ENCODE measurements at places on chromosomes 2 and 18.

DNA sequence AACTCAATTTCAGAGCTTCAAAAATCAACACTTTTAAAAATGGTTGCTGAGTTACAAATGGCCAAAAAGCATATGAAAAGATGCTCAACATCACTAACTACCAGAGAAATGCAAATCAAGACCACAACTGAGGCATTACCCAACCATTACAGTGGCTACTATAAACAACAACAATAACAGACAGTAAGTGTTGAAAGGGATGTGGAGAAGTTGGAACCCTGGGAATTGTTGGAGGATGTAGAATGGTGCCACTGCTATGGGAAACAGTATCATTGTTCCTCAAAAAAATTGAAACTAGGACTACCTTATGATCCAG is 173.3 kb upstream of the SPRED2 start:
- no peak for DNase-seq

DNA sequence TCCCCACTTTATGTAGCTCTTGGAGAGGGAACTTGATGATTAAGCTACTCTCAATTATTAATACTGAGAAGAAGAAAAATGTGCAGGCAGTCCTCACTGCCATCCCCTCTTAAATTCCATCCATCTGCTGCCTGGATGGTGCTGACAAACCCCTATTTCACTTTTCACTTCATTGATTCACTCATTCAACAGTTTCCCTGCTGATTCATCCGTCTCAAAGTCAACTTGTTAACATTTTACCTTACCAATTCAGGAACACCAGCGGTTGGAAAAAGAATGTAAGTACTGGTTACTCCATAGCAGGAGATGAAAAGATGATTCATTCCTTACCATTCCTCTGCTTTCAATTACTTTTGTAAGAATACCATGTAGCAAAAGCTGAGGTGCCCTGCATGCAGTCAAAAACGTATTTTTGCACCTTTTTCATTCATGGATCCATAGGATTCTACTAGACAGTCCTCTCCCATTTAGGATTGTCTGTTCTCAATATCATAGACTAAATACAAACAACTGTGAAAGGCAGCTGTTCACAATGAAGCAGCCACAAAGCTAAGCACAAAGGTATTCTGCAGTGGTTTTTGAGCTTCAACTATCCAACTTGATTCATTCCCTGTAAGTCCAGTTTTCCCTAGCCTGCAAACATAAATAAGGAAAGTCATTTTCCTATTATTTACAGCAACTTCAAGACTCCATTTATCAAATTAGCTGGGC is 262.0 kb downstream of the MREG start:
- peak; percentile 92 for DNase-seq

DNA sequence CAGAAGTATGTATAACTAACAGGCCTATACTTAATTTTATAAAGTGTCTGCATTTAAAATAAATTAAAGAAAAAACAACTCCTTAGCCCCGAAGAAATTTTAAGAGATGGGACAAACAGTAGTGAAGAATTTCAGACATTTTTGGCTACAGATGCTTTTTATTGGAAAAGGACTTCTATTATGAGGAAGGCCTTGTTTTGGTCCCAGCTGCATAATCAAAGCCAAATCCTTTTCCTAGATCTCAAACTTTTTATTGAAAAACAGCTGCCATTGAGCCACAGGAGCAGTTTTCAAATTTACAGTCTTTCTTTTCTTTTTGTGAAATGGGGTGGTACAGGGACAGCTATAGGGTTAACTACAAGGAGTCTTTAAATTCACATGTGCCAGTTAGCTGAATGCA is 51.3 kb upstream of the SETBP1 start:
- no peak for DNase-seq

- DNase-seq: peak; percentile 9
Measured at GRCh38 chr2:124877141-124877577, 852.1 kb downstream of the CNTNAP5 start.

- DNase-seq: no peak
Measured at GRCh38 chr2:129050101-129050500, 731.4 kb upstream of the HS6ST1 start.

- no peak for DNase-seq
Measured at GRCh38 chr2:44927985-44928482, 13.5 kb upstream of the SIX3 start.

- no peak for DNase-seq
Measured at GRCh38 chr2:133204421-133204820, 363.8 kb downstream of the NCKAP5 start.

DNA sequence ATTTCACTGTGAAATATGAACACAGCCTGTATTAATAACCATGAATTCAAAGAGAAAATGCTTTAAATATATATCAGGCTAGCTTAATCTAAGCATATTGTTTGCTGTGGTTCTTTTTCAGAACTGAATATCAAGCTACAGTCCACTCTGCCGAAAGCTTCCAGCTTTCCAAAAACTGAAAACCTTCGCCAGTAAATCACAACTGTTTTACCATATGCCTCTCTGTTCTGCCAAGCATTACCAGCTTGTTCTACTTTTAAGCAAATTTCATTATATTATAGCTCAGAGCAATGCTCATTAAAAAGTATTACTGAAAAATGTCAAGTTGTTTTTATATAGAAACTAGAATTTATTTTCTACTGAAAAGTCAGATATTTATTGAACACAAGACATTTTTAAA is 277.4 kb downstream of the NRXN1 start:
- no peak for DNase-seq

DNA sequence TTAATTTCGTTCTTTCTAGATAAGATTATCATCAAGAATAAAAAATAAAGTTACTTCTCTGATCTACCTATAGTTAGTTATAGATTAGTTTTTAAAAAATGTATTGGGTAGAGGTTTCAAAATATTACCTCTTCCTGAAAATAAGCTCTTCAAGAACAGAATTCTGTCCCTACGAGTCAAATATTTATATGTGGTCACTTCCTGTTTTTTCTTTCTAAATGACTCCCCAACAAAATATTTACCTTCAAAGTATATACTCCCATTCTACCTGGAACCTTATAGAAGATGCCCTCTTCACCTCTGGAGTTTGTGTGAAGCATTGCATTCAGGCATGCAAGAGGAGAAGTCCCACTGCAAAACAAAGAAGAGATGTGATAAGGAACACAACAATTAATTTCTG is 72.3 kb downstream of the ASXL2 start:
- no peak for DNase-seq

GRCh38 chr18:7877609-7878008 is 310.5 kb downstream of the PTPRM start:
- DNase-seq: peak; percentile 6

GRCh38 chr18:49364821-49365220 is 95.6 kb downstream of the DYM start:
- no peak for DNase-seq

DNA sequence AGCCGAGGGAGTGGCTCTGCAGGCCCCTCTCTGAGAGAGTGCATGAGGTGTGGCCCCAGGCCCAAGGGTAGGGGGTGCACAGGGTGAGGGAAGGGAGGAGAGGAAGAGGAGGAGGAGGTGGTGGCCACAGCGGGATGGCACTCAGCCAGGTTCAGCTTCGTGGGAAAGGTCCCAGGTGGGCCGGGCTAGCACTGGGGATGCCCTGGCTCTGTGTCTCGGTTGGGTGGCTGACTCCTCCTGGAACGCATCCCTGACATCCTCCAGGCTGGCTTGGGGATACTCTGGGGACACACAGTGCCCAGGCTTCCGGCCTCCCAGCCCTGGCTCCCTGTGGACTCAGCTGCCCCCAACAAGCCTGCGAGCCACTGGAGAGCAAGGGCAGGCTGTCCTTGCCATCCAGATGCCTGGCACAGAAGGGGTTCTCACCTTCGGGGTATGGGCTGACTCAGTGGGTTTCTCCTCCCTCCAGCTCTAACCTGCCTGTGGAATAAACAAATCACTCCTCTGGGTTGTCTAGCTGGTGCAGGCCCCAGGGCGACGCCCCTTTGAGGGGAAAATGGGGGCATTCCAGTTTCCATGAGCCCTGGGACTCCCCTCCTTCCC is 582 bp upstream of the ZAP70 start:
- DNase-seq: no peak

DNA sequence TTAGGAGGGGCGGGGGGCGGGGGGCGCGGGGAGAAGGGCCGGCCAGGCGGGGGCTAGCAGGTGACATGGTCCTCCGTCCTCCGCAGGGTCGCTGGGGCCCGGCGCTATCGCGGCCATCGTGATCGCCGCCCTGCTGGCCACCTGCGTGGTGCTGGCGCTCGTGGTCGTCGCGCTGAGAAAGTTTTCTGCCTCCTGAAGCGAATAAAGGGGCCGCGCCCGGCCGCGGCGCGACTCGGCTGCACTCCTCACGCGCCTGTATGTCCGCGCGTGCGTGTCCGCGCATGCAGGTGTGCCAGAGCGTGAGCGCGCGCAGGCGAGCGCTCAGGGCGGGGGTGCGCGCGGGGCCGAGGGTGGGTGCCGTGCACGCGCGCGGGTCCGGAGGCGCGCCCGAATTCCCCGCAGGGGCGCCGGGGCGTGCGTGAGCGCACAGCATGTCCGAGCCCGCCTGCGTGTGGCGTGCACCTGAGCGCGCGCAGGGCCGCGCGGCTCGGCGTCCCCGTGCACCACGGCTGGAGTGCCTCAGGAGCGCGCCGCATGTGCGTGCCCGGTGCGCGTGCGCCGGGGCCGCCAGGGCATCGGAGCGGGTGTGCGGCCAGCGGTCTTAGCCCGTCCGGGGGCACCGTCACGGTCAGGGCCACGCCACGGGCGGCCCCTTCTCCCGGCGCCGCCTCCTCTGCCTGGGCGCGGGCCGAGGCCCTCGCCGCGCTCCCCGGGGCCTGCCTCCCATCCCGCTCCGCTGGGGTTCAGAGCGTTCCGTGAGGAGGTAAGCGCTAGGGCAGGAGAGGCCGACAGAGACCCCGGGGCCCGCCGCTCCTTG is 6.3 kb downstream of the SNORC start:
- DNase-seq: no peak

GRCh38 chr2:185787227-185788145 is 48.9 kb downstream of the FSIP2 start:
- peak; percentile 86 for DNase-seq

DNA sequence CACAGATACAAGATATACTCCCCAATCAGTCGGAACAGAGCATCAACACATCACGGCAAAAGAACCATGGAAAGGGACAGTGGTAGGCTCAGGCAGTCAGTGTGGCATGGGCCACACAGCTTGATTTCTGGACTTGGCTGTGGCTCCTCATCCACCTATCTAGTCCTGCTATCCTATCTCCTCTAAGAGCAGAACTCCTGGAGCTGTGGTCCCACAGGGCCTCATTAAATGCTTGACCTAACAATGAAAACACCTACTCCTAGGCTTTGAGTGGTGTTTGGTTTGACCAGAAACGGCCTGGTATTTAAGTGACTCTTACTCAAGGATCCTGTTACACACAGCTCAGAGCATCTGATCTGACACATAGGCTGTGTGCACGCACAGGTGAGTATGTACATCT is 33.6 kb upstream of the SMAD2 start:
- no peak for DNase-seq

DNA sequence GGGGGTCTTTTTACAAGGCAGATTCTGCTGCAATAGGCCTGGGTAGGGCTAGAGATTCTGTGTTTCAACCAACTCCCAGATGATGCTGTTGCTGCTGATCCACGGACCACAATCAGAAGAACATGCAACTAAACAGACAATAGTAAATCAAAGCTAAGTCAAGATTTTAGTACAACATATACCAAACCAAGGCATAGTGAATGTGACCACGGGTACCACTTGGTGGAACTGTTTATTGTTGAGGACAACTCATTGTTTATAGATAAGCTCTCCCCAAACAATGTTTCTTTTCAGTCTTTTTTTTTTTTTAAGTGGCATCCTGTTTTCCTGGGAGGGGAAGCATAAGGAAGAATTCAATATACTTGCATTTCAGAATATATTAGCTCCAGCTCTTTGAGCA is 36.0 kb upstream of the DARS1 start:
- no peak for DNase-seq

DNA sequence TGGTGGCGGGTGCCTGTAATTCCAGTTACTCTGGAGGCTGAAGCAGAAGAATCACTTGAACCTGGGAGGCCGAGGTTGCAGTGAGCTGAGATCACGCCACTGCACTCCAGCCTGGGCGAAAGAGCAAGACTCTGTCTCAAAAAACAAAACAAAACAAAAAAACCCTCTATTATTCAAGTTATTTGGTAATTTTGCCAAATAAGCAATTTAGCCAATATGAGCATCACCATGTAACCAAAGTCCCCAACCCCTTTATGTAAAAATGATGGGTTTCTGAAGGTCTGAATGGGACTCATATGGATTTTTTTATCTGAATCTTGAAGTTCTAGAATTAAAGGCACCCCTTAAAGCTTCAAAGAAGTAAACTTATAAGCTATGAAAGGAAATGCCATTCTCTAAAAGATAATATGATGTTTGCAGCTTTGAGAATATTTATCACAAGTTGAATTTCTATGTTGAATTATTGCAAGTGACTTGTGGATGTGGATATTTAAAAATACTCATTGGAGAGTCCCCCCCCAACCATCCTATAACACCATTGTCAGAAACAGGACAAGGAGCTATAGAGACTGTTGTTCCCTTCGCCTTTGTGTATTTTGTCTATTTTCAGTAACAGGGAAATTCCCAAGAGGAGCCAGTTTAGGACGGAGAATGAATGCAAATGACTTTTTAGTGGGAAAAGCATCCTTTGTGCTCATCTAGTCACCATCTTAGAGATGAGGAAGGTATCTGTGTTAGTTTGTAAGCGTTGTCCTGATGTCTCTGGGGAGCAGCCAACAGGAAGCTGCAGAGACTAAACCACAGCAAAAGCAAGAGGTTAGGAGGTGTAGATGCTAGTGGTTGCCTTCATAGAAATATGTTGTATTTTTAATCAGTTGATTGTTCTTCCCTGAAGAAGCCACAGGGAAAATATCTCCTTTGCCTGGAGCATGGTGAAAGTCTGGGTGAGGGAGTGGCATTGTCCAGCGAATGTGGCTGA is 68.3 kb downstream of the TET3 start:
- DNase-seq: no peak

- no peak for DNase-seq
Measured at GRCh38 chr18:26335571-26336487, 109.6 kb downstream of the TAF4B start.

DNA sequence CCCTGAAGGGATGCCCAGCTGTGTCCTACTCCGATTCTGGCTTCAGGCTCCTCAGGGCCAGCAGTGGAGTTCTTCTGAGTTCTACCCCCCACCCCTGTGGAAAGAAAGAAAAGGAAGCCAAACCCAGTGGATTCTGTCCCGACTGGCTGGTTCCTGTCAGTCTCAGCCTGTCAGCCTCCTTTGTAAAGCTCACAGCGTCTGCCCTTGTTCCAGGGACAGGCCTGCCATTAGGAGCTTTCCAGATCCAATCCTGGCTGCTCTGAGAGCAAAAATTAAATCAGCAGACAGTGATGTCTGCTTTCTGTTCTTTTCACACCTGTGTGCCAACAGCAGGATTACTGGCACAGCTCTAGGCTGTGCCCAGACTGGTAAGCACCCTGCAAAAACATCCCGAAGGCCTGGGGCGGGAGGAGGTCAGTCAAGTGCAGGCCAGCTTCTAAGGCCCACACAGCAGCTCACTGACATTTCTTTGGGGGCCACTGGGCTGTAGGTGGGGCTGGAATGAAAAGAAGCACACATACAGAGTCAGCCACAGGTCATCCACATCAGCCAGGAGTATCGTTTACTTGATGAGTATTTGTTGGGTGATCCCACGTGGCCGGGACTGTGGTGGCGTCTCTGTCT is 69.1 kb downstream of the EHD3 start:
- no peak for DNase-seq

Data from HCEC 1CT (cell line).